Brain pericyte (primary cell): ENCODE measurements at places on chromosomes 12 and 14.

GRCh38 chr12:127583041-127583440 lies 683.9 kb upstream of the TMEM132C start:
- DNase-seq = no peak

DNA sequence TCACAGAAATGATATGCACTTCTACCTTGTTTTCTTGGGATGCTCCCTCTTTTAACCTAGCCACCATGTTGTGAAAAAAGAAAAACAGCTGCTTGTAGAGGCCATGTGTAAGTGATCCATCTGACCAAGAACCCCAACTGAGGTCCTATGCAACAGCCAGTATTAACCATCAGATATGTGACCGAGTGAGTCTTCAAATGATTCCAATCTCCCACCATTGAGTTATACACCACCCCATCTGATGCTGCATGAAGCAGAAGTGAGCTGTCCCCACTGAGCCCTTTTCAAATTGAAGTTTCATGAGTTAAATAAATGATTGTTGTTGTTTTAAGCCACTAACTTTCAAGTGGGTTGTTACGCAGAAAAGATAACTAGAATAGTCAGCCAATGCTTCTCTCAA lies 20.6 kb upstream of the USP15 start:
- no peak for DNase-seq

GRCh38 chr12:21428241-21428640 lies 9.2 kb upstream of the PYROXD1 start:
- no peak for DNase-seq

DNA sequence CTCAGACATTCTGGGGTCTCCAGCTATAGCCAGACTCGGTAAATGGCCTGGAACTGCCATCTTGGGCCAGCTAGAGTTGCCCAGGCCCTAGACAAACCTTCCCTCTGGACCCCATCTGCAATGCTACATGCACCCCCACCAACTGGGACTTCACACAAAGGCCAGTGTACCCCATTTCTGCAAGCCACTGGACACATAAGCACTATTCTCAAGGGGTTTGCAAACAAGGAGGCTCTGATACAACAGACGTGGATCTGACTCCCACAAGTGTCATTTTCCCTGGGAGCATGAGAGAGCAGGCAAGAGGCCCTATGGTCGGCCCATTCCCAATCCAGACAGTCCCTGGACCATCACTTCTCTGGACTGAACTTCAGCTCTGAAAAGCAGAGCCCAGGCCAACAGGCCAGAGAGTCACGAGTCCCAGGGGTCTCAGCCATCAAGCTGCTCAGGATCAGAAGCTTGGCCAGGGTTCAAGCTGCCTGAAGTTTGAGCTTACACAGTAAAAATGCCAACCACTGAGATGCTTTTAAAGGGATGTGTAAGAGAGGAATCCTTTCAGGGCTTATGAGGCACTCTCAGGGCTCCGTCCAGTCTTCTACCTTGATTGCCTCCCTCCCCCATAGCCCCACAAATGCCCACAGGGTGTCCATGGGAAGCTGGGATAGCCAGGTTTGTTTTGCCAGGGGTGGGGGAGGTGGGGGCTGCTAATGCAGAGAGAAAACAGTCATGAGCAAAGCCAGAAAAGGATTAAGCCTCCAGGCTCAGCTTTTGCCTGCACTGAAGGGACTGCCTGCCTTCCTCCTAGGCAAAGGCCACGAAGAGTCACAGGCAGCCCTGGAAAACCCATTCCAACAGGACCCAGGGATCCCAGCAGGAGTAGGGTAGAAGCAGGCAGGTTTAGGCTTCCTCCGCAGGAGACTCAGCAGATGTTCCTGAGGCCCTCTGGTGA lies 31.7 kb upstream of the PNMA1 start:
- DNase-seq = no peak
